ENCODE measurements at places on chromosomes 3 and 15.

DNA sequence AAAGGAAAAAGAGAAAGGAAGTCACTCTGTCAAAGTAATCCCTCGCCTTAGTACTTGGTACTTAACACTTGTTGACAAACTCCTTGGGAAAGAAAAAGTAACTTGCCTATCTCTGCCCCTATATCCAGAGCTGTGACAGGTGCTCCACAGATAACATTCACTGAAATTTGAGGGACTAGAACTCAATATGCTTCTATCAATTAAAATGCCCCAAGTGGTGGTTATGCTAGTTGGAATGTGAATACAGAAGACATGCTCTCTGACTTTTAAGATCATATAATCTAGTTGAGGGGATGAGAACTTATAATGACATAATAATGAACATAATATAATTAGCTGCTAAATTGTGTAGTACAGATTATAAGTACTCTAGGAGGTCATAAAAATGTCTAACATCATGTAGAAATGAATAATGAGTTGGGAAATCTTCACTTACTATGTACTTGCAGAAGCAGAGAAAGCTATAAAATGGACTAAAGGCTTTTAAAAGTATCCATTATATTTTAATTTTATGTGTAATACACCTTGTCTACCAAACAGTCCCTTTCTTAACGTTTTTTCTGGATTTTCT lies 153.1 kb upstream of the CCDC54 start:
- no peak for DNase-seq

DNA sequence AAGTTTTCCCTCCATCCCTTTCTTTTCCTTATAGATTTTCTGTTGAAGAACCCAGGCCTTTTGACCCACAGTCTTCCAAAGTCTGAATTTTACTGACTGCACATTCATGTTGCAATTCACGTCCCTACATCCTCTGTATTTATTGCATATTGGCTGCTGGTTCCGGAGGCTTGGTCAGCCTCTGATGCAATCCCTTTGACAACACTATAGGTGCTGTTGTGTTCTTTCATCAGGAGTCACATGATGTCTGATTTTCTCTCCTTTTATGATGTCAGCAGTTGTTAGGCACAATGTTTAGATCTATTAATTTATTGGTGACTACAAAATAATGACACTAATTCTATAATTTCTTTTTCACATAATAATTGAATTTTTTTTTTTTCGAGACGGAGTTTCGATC lies 8.7 kb downstream of the CYP1A1 start:
- DNase-seq: no peak

DNA sequence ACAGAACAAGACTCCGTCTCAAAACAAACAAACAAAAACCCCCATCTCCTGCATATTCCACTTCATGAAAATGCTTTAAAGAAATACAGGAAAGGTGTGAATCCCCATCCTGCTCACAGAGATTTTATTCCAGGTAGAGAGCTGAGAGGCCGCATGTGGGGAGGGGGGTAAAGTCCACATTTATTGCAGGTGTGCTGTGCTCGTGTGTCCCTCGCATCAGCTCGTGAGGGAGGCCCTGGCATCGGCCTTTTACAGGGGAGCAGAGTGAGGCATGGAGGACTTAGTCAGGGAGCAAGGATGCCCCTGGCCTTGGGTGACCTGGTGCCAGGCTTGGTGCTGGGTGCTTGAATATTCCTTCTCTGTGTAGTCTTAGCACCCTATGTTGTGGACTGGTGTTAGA lies 413.5 kb upstream of the C2CD4B start:
- no peak for DNase-seq

DNA sequence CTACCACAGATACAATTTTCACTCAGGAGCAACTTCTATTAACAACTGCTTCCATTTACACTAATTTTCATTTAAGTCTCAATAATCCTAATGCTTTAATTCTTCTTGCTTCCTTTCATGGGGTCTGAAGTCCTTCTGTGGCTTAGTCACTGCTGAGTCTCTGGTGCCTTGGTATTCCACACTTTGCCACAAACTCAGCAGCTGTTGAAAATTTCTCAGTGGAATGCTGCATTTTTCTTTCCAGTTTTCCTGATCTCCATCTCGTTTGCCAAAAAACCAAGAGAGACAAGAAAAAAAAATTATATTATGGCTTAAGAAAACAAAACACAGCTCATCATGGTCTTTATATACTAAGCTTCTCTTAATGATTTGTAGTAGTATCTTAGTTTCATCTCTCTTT lies 269.2 kb upstream of the AZI2 start:
- no peak for DNase-seq

DNA sequence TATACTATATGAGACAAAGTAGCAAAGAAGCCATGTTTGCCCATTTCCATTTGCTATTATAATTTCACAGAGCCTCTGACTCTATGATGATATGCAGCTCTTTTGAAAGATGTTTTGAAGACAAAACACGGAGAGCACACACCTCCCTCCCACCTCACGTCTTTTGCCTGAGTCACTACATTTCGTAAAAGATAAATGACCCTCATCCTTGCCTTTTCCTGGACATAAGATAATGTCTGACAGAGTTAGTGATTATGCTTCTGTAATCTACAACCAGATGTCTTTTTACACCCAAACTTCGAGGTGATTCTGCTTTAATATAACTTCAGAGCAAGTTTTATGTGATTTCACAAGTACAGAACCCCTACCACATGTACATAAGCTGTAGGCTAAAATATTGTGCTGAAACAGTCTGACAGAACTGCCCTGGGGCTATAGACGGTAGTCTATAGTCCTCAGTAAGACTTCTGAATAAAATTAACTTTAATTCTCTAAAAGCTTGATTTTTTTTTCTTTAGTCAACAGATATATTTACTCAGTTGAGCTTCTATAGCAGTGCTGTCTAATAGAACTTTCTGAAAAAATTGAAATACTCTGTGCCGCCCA lies 99.9 kb downstream of the CD200R1L start:
- DNase-seq: no peak

DNA sequence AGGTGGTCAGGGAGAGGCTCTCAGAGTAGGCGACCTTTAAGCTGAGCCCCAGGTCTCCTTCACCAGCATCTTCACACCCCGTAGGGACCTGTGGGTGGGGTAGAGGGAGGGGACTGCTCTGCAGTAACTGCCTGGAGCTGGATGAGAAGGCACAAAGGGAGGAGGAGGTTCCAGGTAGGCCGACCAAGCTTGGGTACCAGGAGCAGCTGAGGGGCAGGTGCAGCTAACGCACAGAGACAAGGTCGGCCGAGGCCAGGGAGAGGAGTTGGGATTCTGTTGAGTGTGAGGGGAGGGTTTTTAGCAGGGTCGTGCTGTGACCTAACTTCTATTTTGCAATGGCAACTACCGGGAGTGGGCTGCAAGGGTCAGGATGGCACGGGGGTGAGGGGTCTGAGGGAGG lies 5.9 kb upstream of the GRIP2 start:
- DNase-seq: no peak

DNA sequence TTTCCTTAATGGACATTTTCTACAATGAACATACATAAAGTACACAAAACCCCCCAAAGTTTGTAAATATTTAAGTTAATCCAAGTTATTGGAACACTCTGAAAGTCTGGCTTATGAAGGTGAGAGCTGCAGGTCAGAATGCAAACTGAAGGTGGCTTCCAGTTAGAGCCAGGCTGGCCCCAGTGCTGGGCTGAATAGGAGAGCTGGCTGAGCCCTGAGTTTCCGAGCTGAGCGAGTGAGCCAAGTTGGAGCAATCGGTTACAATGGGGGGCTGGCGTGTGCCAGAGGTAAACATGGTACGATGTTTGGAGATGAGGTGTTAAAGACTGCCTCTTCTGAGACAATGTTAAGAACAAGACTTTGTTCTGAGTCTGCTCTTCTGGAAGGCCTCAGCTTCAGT lies 230.8 kb upstream of the MCTP2 start:
- DNase-seq: no peak

DNA sequence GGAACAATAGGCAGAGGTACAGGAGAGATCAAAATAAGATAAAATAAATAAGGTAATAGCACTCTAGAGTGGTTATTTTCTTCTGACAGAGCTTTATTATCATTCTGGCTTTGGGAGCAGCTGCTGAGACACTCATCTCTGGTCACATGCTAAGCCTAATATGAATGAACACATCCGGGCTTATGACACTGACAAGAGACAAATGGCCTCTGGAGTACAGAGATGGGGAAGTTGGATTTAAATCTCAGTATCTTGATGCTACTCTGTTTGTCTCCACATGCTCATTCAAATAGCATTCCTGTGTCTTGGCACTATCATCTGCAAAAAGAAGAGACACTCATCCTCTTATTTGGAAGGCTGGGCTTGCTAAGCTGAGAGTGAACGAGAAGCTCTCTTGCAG lies 55.6 kb downstream of the TMEM45A start:
- no peak for DNase-seq

DNA sequence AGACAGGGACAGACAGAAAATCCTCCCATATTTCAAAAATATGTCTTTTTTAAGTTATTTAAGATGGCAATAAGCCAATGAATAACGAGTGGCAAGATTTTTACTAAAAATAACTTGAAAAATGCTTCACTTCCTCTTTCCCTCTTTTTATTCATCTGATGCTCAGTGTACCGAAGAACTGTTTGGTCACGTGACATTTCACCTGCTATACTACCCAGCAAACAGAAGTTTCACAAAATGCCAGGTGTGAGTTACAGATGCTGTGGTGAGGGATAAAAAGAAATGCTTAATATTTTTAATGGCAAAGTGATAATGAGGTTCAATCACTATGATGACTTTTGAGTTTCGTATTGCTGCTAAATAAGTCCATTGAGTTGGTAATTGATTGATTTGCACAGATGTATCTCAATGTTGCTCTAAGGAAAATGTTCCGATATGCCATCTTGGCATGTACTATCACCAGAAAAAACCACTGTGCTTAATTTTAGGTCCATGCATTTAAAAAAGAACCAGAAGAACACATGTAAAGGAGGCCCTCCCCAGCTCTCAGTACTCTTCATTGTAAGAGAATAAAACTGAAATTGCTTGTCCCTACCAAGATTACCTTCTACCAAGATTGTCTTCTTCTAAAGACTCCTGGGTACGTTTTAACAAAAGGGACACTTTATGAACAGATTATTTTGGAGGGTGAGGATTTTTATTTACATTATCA lies 26.0 kb upstream of the SEC62 start:
- no peak for DNase-seq

- no peak for DNase-seq
These were observed 21.8 kb downstream of the SPG11 start for GRCh38 chr15:44641651-44642050.

DNA sequence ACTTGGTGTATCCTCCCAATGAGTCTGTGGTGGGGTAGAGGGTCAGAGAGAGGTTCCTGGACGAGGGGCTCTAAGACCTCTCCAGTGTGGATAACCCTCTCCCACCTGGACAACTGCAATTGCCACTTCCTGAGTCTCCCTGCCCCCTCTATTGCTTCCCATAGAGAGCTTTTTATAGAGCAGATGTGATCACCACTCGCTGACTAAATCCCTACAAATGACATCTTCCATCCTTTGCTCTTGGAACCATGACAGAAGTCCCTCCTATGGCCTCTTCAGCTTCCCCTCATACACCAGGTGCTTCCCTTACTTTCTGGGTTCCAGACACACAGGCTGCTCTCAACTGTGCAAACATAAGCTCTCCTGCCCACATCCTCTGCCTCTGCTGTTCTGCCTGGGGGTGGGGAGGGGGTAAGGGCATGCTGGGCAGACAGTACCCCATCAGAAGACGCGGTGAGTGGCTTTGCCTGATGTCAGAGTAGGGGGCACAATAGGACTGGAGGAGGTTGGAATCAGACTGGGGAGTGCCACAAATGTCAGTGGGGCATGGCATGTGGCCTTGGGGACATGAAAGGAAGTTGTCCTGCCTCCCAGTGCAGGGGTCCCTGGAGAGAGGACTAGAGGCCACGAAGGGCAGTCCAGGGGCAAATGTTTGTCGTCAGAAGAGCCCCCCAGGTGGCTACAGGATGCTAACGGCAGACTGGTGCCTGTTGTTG lies 15.2 kb downstream of the ITIH3 start:
- DNase-seq: no peak

GRCh38 chr3:72036899-72037298 lies 252.0 kb upstream of the PROK2 start:
- DNase-seq: no peak

GRCh38 chr3:180306691-180307090 lies 270.0 kb upstream of the PEX5L start:
- no peak for DNase-seq

DNA sequence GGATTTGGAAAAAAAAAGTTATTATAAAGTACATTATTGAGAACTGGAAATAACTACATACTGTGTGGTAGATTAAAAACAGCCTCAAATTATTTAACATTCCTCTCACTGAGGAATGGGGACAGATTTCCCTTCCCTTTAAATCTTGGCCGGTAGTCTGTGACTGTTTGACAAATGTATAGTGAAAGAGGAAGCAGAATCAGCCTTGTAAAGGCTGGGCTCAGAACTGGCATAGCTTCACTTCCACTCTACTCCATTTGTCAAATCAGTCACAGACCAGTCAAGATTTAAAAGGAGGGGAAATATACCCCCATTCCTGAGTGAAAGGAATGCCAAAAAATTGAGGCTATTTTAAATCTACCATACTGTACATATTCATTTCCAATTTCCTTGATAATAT lies 18.2 kb upstream of the B4GALT4 start:
- no peak for DNase-seq

GRCh38 chr3:16907243-16907642 lies 22.5 kb downstream of the PLCL2 start:
- no peak for DNase-seq

DNA sequence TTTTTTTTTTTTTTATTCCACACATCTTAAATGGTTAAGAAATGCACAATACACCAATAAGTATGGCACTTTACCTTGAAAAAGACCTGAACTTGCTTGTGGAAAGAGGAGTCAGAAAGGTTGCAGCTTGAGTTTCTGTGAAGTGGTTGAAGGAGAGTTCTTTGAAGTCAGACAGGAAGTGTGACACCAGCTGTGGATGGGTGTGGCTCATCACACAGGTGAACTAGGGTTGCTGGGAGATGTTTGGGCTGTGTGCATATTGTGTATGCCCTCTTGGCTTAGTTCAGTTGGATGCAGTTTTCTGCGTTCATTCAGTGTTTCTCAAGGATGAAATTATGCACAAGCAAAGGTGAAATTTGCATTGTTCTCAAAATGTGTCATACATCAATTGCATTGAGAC lies 6.3 kb downstream of the AEN start:
- no peak for DNase-seq

GRCh38 chr15:49715211-49715610 lies 94.4 kb downstream of the DTWD1 start:
- DNase-seq: no peak

DNA sequence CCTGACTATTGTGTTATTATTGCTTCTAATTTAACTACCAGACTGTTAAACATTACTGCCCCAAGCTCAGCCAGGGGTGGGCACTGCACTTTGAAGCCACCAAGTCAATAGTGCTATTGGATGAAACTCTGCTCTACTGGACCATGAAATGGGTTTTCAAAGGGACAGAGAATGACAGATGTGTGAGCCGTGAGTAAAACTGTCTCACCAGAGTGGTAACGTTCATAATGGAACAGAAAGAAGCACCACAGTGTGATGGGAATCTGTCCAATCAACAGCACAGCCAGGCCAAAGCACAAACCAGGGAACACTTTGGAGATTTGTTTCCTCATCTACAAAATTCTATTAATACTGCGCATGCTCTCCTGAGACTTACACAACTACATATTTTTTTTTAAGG lies 171.8 kb upstream of the LPP start:
- no peak for DNase-seq

GRCh38 chr3:169573148-169573547 lies 90.4 kb downstream of the MECOM start:
- no peak for DNase-seq

- DNase-seq: no peak
These were observed 42.2 kb downstream of the CLDN18 start for GRCh38 chr3:138051947-138052802.

- no peak for DNase-seq
These were observed 185.8 kb upstream of the DCBLD2 start for GRCh38 chr3:99087277-99087676.

GRCh38 chr3:25297667-25298585 lies 130.1 kb upstream of the RARB start:
- DNase-seq: no peak
